ENCODE measurements at places on chromosomes 11 and 22.
A peak's percentile ranks its signal among the peaks of the same experiment; 100 is the strongest.

GRCh38 chr11:130827451-130828377 is 88.6 kb downstream of the SNX19 start:
- peak; percentile 33 for DNase-seq

GRCh38 chr11:132349811-132350733 is 979.7 kb downstream of the NTM start:
- no peak for DNase-seq

- DNase-seq = peak; percentile 38
Observed at GRCh38 chr11:66720223-66720898, 8.7 kb downstream of the SPTBN2 start.

DNA sequence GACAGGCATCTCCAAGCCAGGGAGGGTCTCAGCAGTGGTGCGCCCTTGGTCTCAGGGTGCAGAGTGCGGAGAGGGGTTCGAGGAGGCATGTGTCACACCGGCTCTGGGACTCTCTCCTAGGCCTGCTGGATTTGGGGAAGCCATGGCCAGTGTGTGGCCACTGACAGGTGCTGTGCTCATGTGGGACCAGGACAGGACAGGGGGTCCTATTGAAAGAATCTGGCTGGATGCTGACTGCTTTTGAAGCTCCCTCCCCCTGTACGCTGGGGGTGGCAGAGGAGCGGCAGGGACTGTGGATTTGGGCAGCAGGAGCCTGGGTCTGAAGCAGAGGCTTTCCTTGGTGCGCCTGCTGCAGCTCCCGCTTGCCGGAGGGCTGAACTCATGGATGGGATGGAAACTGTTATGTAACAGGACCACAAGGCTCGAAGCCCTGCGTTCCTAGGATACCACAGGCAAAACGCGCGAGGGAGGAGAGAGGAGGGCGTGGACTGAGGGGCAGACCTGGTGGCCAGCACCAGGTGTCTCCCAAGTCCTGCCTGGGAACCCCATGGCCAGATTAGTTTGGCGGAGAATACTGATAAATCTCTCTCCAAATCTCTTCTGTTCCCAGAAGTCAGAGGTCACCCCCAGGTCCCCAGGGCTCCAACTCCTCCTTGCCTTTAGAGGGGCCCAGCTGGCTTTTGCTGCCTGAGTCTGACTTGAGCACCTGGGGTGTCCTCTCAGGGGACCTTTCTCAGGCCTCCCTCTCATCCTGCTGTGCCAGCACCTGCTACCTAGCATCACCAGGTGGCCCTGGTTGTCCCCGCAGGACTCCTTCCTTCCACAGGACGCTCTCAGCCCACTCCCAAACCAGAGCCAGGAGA is 13.8 kb upstream of the TEF start:
- DNase-seq = no peak

DNA sequence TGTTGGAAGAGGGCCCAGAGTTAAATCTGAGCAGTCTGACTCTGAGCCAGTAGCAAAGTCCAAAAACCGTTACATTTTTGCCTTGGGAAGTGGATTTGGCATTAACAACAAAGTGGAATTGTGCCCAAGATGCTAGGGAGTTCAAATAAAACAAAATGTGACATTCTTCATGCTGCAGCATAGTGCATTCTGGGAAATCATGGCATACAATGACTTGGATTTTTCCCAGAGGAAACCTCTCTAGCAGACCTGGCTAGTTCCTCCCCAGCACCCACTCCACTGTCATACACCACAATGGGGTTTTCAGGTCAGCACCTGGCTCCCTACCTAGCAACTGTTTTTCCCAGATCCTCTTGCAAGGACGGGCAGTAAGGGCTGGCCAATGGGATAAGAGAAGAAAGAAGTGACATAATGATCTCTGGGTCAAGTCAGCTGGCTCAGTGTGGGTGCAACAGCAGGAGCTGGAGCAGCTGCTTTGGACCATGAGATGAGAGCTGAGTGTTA is 24.8 kb upstream of the CYB5R3 start:
- DNase-seq = peak; percentile 38

DNA sequence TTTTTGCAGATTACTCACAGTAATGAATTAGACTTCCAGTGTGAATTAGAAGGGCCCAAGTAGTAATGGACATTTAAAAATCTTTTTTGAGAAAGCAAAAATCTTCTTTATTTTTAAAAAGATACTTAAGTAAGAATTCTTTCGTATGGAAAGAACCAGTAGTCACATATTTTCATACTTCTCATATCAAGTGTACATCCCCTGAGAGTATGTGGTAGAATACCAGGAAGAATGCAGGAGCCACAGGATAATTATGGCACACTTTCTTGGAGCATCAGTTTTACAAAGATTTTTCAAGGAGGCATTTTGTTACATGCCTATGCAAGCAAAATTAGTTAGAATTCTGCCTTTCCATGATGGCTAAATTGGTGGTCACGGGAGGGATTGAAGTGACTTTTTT is 28.1 kb downstream of the POLD3 start:
- no peak for DNase-seq

DNA sequence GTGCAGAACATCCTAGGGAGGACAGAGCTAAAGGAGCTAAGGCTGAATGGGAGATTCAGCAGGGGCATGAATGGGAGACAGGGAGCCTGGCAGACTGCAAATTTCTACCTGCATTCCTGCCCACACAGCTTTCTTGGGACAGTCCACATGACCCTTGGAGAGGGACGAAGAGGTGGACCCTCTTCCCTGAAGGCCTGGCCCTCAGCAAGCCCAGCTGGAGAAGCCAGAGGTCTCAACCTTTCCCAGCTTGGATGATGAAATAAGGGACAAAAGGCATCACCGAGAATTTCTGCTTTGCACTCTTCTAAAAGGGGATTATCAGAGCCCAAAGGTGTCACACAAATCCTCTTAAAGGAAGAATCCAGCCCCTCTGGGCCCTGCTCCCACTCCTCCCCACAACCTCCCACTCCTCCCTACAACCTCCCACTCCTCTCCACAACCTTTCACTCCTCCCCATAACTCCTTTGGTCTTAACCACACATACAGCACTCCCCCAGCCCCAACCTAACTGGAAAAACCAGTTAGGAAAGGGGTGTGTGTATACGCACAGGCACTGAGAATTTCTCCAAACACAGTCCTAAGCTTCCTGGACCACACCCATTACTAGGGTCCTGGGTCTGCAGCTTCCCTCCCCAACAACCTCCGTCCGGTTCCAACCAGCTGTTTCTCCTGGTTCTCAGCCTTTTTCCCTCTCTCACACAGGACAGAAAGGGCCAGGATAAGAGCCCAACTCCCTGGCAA is 38.4 kb downstream of the RPL27A start:
- no peak for DNase-seq

GRCh38 chr11:47506795-47507562 is 46.0 kb downstream of the CELF1 start:
- no peak for DNase-seq

DNA sequence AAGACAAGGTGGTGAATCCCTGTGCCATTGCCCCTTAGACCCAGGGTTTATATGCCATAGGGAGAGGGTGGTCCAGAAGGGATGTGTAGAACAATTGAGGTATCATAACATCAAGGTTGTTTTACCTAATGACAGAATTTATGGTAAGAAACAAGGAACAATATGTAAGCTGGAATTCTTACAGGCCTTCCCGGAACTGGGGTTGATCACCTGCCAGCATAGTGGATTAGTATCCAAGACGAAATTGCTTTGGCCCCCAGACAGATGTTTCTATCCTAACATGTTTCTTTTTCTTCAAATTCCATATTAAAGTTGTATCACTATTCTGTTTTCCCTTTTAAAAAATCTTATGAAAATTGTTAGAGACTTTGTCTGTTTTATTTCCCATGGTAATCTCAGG is 343.8 kb upstream of the ANO3 start:
- DNase-seq = no peak

- DNase-seq = peak; percentile 61
Observed at GRCh38 chr11:107785401-107785800, 73.2 kb downstream of the SLC35F2 start.

GRCh38 chr22:49351761-49352227 is 475.9 kb downstream of the BRD1 start:
- no peak for DNase-seq

- peak; percentile 68 for DNase-seq
Observed at GRCh38 chr11:111586388-111586831, 15.8 kb upstream of the SIK2 start.

DNA sequence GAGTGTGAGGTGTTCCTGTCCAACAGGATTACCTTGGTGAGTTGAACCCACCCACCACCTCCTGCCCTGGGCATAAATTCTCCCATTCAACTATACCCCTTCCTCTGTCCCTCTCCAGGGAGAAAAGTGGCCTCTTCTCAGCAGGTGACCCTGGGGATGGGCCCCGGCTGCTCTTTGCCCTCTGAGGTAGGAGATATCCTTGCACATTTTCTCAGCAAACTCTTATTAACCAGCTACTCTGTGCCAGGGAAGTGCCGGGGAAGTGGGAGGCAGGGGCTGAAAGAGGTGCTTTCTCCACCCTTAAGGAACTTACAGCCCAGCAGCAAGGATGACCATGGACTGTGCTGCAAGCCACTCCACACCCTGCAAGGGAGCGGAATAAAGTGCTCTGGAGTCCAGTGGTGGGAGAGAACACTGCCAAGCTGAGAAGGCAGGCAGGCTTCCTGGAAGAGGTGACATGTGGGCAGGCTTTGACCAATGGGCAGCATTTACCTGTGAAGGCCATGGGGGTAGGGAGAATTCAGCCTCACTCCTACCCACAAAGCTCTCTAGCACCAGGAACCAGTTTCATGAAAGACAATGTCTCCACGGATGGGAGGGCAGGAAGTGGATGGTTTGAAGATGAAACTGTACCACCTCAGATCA is 21.9 kb upstream of the OAF start:
- DNase-seq = no peak
